ENCODE measurements at places on chromosomes 7 and 10.

DNA sequence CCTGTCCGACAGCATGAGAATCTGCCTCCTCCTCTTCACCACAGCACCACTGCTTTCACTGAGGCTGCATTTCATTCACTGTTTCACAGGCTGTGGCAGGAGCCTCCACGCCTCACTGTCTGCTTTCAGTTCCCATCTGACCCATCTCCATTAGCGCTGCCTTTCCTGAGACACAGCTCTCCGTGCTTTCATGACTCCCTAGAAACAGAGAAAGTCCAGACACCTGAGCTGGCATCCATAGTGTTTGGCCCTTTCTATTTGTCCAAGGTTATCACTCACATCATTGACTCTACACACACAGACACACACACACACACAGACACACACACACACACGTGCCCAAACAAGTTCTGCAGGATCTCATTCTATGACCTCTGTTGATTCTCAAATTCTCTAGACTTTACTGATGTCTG is 5.2 kb downstream of the LGI1 start:
- no peak for DNase-seq

DNA sequence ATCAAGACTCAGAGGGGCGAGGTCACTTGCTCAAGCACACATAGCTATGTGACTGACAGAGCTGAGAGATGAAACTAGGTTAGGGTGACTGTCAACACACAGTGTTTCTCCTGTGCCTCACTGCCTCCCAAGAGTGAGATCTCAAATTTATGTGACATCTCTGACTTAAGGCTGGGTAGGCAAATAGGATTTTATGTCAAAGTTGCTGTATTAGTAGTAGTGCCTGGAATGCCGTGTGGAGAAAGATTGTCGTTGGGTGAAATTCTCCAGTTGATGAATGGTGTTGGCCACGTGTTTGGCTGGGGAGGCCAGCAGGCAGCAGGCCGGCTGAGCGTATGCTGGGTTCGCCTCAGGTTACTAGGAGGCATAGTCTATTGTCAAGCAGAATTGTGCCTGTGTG is 148.3 kb upstream of the BMPER start:
- DNase-seq: no peak

GRCh38 chr10:70038923-70039322 is 13.7 kb upstream of the MACROH2A2 start:
- DNase-seq: no peak

- peak; percentile 76 for DNase-seq
These were observed 7.6 kb upstream of the GRID2IP start for GRCh38 chr7:6558837-6559236.

DNA sequence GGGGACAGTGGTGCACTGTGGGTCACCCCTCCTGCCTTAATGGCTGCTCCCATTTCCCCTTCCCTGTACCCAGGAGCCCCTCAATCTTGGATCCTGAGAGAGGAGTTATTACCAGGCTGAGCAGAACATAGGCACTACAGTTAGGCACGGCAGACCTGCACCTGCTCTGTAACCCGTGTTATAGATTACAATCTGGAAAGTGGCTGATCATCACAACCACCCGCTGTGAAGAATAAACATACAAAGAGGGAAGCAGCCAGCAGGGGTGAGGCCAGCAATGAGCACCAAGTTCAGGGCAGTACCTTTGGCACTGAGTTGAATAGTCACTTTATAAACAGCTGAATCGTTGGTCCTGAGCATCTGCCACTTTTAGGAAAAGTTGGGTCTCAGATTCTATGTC is 1.7 kb downstream of the CDHR1 start:
- DNase-seq: no peak

GRCh38 chr10:21705142-21705827 is 171.3 kb downstream of the MLLT10 start:
- DNase-seq: no peak

DNA sequence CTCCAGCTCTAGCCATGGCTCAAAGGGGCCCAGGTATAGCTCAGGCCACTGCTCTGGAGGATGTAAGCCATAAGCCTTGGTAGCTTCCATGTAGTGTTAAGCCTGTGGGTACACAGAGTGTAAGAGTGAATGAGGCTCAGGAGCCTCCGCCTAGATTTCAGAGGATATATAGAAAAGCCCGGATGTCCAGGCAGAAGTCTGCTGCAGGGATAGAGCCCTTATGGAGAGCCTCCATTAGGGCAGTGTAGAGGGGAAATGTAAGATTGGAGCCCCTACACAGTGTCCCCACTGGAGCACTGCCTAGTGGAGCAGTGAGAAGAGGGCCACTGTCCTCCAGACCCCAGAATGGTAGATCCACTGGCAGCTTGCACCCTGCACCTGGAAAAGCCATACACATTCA is 240.8 kb upstream of the KLF14 start:
- DNase-seq: no peak

DNA sequence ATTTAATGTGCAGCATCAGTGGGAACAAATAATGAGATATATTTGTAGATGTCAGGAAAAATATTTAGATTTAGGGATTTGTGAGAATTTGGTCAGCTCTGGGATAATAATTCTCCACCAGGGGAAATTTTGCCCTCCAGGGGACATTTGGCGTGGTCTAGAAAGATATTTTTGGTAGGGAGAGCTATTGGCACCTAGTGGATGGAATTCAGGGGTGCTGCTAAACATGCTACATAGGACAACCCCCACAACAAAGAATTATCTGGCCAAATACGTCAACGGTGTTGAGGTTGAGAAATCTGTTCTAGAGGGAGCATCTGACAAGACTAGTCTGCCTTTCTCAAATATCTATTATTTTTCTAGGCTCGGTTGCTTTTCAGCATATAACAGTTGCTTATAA is 2.1 kb downstream of the ADK start:
- DNase-seq: peak; percentile 63

DNA sequence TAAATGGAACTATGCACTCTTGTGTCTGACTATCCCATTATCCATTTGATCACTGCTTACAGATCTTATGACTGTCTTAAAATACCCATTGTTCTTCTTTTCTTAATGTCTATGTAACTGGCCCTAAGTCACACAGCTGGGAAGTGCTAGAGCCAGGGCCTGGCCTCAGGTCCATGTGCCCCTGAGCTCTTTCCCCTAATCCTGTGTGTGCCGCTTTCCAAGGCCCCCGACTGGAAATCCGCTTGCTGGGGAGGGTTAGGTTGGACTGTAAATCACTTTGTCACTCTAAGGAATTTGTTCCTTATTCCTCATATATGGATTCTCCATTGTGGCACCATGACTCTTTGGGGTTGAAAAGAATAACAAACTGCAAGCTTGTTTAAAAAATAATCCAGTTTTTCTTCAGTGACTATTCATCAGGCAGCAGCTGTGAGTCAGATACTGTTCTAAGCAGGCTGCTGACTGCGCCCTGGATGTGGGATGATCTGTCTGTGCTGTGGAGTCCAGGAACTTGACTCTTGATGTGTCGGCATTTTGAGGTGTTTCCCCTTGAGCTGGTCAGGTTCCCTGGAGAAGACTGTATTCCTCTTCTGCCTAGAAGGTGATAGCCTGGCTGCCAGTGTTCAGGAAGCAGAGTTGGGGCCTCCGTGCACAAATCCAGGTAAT is 236.3 kb downstream of the SDK1 start:
- no peak for DNase-seq

DNA sequence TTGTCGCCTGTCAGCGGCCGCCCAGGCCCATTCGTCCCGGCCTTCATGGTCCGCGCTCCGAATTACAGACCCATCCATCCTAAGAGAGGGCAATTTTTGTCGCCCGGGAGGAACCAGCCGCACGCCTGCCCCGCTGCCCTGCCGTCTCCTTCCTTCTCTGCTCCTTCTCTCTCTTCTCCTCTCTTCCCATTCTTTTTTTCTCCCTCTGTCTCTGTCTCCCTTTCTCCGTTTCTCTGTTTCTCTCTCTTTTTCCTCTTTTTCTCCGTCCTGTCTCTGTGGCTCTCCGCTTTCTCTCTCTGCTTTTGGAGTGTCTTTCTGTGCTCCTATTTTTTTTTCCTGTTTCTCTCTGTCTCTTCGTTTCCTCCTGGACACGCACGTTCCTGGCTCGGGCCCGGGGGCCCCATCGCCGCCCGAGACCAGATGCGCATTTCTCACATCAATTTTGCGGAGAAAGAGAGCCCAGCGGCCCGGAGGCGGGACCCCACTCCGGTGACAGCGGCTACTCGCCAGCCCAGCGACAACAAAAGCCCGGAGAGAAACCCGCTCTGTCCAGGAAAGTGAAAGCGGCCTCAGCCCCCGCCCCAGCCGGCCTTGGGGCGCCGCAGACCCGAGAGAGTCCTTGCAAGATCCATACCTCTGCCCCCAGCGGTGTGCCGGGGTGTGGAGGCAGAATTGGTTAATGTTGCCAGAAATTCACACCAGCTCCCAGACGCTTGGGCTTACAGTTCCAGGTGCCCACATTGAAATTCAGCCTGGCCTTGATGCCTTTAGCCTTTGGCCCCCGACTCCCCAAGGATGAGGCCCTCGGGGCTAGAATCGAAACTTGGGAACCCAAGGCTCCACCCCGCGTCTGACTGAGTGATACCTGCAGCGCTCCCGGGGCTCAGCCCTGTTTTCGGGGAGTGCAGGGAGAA is 4.1 kb downstream of the LBX1 start:
- no peak for DNase-seq

GRCh38 chr10:118139321-118139720 is 92.6 kb upstream of the RAB11FIP2 start:
- no peak for DNase-seq

DNA sequence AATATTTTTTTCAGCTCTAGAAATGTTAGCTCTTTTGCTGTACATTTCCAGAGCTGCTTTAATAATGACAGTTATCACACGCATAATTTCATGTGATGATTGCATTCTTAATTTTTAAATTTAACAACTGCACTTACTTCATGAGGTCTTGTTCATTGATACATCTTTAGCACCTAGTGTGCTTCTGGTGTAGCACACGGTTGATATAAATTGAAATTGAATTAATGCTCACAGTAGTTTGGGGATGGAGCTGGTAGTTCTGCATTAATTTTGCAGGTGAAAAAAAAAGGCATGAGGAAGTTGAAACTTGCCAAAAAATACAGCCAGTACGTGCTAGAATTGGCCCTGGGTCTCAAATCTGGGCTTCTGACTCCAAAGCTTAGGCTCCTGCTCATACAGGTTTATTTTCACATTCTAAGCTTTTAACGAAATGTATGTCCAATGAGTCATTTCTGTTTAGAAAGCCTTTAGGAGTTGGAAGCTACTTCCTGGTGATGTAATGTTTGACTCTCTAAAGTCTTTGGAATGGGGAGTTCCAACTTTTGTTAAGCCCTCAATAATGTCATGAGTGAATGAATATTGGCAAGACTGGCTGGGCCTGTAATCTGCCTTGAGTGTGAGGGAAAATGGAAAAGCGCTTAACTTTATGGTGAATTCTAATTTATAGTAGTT is 62.5 kb downstream of the DAGLB start:
- peak; percentile 79 for DNase-seq

- DNase-seq: no peak
These were observed 551.8 kb upstream of the GALNT17 start for GRCh38 chr7:70580161-70580560.

GRCh38 chr10:49615213-49615612 is 1.4 kb downstream of the CHAT start:
- no peak for DNase-seq

GRCh38 chr7:44889086-44889781 is 3.9 kb upstream of the PURB start:
- DNase-seq: no peak

DNA sequence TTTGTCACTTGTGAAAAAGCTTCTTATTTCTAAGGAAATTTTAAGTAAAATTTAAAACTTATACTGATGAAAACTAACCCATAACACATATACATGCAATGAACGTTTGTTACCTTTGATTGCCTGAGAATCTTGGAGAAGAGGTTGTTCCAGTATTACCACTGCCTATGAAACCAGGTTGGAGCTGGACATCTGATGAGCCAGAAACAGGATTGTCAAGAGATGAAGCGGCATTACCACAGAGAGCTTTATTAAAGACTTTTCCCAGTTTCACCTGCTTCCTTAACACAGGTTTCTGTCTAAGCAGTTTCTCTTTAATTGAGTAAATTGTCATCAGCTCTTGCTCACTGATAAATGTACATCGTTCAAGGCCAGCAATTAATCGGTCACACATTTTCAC is 9.0 kb upstream of the KIF20B start:
- no peak for DNase-seq

- DNase-seq: peak; percentile 34
These were observed 116.2 kb upstream of the AFAP1L2 start for GRCh38 chr10:114520453-114520852.

GRCh38 chr10:310371-310770 is 175.1 kb downstream of the ZMYND11 start:
- DNase-seq: no peak

DNA sequence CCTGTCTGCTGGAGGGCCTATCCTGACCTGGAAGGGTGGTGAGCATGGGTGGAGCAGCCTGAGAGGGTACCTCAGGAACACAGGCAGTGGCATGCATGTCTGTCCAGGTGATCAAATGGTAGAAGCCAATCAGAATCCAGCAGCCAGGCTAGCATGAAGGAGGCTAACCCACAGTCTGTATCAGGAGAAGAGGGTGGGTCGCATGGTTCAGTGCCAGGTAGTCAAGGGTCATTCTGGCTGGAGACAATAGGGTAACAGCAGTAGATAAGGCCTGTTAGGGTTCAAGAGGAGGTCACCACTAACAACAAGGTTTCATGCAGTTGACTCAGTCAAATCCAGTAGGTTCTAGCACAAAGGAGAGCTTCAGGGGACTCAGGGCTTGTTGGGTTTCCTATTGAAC is 10.4 kb downstream of the ALDH18A1 start:
- no peak for DNase-seq

DNA sequence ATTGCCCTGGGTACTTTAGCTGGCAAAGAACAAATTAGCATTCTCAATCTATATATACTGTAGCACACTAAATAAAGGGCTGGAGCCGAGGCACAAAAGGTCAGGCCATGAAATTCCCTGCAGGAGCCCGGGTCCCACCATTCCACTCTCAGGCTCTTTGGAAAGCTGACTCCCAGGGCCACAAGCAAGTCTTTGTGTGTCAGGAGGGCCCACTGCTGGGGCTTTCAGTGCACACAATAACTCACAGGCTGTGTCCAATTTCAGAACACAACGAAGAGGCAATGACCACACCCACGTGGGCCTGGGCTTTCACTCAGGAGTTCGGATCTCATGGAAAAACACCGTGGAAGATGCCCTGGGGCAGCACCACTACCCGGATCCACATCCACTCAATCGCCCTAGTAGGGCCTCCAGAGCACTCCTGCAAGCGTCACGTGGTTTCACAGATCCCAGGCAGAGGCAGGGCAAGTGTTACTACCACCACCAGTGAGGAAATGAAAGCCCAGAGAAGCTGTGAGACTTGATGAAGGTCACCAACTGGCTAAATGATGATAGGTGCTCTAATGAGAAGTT is 60.3 kb downstream of the COBL start:
- no peak for DNase-seq

DNA sequence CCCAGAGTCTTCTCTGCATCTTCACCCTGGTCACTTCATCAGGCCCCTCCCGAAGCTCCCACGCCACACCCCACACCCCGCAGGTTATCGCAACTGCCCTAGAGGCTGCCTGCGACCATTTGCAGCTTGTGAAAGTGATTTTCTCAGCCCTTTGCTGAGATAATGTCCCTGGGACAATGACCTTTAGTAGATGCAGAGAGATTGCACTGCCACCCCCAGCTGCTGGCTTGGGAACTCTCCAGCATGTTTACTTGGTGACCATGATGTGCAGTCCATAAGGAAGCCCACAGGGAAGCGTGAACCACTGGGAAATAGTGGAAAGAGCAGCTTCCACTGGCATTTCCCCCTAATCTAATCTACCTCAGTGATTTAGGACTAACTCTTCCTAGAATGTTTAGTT is 97.3 kb downstream of the WNT2 start:
- DNase-seq: no peak

Data from SW480 (cell line).